Activated CD8-positive, alpha-beta memory T cell treated with anti-CD3 and anti-CD28 coated beads, Interleukin-2, amount 50 U/mL, for 48 hours (primary cell): ENCODE measurements at places on chromosomes 4 and X.

GRCh38 chrX:143536176-143536575, 18.9 kb upstream of the SPANXN3 start:
- no peak for DNase-seq

DNA sequence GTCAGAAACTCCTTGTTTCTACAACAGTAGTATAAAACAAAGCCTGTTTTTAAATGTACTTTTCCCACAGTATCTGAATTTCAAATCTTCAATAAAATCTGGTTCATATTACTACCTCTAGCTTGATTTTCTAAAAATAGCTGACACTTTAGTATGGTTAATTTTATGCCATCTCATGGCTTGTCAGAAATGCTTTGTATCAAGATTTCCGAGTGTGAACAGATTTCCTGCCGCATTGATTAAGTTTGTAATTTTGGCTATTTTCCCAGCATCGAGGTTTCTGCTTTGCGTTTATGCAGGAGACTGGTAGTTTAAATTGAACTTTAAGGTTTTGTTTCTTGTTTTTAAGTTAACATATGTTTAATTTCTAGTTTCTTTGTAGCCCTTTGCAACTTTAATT, 44.2 kb downstream of the CLCN3 start:
- DNase-seq = no peak

DNA sequence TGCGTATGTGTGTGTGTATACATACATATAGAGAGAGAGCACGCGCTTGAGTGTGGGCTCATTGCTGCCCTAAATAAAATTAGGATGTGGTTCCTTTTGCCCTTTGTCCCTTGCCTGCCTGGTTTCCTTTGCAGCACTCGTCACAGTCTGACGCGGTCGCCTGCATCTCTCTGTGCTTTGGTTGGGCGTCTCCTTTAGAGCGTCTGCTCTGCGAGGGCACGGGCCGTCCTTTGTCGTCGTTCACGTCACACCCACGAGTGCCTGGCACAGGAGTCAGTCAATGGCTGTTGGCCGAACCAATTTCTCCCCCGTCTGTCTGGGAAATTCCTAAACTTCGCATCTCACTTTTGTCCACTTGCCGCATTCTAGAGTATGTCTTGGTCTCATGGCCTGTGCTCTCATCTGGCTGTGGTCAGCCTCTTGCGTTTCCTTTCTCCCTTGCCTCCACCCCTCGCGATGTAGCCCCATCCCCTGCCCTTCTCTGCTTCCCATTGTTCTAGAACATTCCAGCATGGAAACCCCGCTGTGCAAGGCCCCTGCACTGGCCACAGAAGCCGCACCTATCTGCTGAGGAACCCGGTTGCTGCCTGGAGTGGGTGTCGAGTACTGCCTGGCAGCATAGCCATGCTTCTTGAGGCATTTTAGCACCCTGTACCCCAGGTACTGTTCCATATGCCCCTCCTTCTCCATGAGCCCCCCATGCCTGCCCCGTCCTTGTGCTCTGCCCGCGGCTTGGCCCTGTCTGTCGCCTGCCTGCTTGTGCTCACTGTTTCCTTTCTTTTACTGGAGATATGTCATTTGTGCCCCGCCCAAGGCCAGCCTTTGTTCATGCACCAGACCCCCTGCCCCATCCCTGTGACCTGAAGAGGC, 8.0 kb downstream of the MAEA start:
- DNase-seq = no peak

DNA sequence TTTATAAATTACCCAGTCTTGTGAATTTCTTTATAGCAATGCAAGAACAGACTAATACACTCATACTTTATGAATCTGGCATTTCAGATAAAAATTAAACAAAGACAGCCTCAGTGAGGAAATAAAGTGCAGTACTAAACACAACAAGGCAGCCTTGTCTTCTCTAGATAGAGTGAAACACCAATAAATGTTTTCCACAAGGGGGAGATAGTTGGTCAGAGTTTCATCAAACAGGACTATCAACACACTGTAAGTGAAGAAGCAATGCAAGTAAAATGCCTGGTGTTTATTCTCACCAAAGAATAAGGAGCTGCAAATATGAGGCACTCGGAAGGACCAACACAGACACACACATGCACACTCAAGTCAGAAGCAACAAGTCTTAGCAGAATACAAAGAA, 62.8 kb downstream of the FAM9B start:
- DNase-seq = no peak

DNA sequence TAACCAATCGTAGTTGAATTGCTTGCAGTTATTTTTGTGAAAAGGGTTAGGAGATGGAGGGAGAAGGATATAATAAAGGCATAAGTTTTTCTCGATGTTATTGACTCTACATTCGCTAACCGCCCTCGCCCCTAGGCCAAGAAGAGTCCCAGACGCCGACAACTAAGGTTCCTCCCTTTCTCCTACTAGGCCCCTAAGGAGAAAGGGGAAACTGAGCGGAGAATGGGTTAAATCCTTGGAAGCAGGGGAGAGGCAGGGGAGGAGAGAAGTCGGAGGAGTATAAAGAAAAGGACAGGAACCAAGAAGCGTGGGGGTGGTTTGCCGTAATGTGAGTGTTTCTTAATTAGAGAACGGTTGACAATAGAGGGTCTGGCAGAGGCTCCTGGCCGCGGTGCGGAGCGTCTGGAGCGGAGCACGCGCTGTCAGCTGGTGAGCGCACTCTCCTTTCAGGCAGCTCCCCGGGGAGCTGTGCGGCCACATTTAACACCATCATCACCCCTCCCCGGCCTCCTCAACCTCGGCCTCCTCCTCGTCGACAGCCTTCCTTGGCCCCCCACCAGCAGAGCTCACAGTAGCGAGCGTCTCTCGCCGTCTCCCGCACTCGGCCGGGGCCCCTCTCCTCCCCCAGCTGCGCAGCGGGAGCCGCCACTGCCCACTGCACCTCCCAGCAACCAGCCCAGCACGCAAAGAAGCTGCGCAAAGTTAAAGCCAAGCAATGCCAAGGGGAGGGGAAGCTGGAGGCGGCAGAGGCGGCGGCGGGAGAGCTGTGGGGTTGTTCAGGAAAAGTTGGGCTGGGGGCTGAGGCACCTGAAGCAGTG, 5.9 kb downstream of the ATOH1 start:
- no peak for DNase-seq

GRCh38 chrX:102126863-102127262, 1.4 kb downstream of the TCEAL2 start:
- no peak for DNase-seq

DNA sequence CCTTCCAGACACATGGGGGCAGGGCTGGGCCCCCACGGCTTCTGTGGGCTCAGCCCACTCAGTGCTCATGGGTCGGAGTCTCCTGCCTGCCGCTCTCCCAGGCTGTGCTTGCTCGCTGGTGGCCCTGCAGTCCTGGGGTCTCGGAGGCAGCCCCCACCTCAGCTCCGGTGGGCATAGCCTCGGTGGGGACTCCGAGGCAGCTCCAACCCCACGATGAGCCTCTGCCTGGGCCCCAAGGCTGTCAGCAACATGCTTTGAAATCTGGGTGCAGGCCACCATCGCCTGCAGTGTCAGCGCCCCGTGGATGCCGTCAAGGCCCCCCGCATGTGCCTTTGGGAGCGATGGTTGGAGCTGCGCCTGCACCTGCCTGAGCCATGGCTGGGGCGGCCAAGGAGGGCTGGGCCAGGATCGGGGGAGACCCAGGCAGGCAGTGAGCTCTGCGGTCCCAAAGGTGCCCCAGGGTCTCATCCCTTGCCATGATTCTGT, 30.2 kb upstream of the SPON2 start:
- DNase-seq = no peak

GRCh38 chrX:18575744-18576143, 96.2 kb downstream of the RS1 start:
- no peak for DNase-seq

- no peak for DNase-seq
These were observed 14.2 kb downstream of the RNF175 start for GRCh38 chr4:153745651-153746050.
